ENCODE measurements at places on chromosomes 4 and X.

DNA sequence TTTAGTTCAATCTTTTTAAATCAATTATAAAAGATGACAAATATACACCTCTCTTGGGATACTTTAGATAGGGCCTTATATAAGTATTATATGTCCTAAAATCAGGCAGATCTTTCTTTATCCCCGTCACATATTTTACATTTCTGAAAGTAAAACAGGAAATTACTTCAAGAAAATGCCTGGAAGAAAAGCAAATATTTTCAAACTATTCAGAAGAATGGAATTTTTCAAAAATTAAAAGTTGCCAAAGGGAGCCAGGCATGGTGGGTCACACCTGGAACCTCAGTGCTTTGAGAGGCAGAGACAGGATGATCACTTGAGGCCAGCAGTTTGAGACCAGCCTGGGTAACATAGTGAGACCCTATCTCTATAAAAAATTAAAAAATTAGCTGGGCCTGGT is 34.4 kb downstream of the MGARP start:
- peak; percentile 39 for DNase-seq

GRCh38 chr4:61473306-61473705 is 273.2 kb downstream of the ADGRL3 start:
- DNase-seq, result no peak

DNA sequence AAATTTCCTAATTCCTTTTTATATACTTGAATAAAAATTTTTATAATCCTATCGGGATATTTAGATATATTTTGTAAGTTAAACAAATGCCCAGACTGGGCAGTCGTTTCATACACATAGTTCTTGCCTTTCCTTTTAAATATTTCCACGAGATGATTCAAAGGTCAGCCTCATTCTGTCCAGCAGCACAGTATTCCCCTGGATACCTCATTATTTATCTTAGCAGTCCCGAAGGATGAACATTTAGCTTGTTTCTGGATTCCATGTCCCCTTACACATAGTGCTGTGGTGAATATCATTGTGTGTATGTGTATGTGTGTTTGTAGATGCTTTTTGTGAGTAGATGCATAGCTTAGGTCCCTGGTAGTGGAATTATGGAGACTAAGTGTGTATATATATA is 38.3 kb downstream of the RAPGEF2 start:
- peak; percentile 32 for DNase-seq

GRCh38 chr4:173493041-173493440 is 37.0 kb downstream of the HAND2 start:
- DNase-seq, result no peak

DNA sequence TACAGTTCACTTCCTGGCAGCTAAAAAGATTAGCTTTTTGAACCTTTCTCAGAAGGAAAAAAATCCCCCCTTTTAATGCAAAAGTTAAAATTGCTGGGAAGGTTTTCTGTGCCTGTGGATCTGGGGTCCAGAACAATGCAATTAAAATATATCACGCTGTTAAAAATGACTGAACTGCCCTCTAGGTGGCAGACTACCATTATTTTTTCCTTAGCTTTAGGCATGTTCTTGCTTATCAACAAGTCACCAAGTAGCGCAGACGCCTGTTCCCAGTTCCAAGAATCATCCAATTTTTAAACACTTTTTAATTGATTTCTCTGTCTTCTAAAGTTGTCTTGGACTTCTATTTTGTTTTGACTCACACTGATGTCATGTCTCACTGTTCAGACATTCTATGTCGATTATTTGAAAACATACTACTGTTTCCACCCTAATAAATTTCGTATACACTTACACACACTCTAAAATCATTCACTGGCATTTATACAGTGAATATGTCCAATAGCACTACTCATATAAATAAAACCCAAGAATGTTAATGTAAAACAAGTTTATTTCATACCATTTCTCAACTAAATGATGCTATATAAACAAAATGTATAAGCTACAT is 661.6 kb downstream of the RAPGEF2 start:
- DNase-seq, result peak; percentile 85

DNA sequence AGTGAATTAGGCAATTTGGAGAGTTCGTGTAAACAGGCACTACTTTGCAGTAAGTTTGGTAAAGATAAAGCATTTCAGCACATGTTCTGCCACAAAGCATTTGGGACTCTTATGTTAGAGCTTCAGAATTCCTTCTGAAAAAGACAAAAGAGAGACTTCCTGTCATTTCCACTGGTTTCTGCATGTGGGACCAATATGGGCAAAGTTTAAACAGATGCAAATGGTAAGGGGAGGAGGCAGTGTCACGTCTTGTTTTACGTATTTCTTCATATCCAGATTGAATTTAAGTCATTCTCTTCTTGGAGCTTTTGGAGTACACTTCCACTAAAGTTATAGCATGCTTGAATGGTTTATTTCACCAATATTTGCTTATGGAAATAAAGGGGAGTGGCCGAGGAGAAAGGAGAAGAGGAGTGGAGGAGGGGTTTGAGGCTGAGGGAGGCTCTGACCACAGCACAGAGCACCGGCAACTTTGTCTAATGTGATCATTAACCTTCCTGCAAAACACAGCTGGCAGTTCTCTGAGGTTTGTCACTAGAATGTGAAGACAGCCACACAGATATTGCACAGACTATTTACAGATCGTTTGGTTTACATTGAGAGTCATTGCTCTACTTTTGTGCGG is at the start of gene APELA:
TSS of gene APELA (plus strand) at position 479 of the 625 bp plus-strand sequence. CDS start 154 bp downstream, outside the sequence.
- DNase-seq, result no peak

GRCh38 chrX:71056867-71057266 is 11.3 kb downstream of the SNX12 start:
- no peak for DNase-seq

- no peak for DNase-seq
Measured at GRCh38 chr4:85610450-85610849, 135.5 kb downstream of the ARHGAP24 start.

GRCh38 chr4:4919927-4920326 is 60.5 kb downstream of the MSX1 start:
- DNase-seq, result no peak

- no peak for DNase-seq
Measured at GRCh38 chrX:128106630-128107029, 54.4 kb upstream of the ACTRT1 start.

- DNase-seq, result peak; percentile 37
Measured at GRCh38 chr4:173477016-173477415, 53.0 kb downstream of the HAND2 start.

DNA sequence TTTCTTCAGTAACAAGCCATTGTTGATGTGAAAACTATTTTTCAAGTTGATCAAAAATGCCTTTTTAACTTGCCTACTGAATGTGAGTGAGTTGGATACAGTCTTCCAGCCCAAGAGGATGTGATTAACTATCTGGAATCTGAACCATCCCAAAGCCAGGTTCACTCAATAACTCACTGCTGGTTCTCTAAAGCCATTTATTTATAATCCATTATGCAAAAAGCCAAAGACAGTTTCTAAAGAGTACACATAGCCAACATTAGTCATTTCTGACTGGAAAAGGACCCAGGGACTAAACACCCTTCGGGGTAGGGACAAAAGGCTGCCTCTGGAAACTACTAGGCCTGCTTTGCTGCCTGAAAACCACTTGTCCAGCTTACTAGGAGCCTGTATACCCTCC is 109.6 kb downstream of the SHROOM4 start:
- no peak for DNase-seq

DNA sequence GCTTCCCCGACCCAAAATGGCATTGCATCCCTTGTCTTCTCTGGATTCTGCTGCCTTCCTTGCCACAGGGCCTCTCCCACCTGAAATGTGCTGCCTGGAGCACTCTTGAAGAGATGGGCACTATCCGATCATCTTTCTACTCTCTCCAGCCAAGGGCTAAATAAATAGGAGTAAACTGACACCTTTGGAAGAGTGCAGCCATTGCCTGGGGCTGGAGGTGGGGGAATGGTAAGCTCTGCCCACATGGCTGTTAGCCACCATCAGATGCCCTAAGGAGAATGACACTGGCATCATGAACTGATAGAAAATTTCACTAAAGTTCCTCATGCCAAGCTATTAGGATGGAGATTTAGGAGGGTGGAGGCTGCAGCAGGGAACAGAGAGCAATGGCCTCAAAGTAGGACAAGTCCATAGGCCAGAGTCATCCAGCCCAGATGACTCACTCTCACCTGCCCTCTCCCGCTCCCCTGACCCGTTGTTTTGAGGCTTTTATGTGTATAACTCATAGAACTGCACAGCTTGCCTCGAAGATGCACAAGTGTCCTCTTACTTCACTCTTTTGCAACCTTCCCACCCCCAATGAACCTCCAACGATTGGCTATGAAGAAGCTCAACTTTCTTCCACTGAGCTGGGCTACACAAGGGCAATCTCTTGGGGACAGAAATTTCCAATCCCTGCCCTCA is 822 bp upstream of the PFKFB1 start:
- DNase-seq, result no peak

DNA sequence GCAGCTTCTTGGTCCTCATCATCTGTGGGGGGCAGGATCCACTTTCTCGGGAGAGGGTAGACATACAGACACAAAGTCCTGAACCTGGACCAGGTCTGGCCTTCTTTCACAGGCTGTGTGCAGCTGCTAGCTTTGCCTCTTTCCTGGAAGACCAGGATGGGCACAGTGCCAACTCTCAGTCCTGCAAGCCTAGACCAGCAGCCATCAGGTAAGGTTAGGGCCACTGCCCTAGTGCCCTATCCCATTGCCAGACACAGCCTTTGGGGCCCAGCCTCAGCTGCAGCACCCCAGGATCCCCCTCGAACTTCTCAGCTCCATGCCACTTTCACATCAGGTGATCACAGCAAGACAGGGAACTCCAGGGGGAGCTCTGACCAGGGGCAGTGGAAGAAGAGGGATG is 38.4 kb downstream of the ZNF185 start:
- no peak for DNase-seq

DNA sequence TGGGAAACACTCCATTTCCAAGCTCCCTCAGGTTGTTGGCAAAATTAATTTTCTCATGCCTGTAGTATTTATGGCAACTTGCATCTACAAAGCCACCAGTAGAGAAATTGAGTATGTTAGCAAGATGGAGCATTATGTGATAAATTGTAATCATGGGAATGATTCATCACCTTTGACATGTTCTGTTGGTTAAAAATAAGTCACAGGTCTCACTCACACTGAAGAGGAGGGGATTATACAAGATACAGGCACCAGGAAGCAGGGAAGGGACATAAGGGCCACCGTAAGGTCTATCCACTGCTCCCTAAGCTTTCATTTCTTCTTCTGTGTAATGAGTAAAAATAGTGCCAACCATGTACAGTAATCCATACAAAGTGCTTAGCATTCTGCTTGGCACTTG is 313.0 kb downstream of the GBA3 start:
- DNase-seq, result no peak

DNA sequence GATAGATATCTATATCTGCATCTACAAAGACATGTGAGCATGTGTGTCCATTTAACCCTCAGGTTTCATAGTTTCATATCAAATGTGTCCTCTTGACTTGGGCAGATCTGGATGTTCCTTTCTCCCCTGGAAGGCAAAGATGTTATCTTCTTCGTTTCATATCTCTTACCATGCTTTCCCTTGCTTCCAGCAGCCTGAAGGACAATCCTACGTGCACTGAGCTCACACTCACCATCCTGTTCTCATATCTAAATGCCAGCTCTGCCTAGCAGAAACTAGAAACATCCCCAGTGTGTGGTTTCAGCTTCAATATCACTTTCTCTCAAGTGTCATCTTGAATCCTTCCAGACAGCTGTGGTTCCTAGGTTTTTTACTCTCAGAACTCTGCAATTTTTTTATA is 66.2 kb downstream of the ZAR1 start:
- DNase-seq, result no peak

DNA sequence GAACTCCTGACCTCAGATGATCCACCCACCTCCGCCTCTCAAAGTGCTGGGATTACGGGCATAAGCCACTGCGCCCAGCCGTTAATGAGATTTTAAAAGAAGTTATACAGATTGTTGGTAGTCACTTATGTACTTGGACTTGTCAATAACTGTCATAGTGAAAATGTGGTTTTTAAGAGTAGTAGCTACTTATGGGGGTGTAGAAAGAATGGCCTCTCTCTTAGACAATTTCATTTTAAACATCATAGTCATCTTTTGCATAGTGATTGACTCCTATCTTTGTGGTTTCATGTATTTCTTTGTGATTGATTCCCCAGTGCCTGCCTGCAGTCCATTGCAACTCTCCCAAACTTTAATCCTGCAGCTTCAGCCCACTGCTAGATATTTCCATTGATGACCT is 17.4 kb downstream of the FAM199X start:
- DNase-seq, result no peak

DNA sequence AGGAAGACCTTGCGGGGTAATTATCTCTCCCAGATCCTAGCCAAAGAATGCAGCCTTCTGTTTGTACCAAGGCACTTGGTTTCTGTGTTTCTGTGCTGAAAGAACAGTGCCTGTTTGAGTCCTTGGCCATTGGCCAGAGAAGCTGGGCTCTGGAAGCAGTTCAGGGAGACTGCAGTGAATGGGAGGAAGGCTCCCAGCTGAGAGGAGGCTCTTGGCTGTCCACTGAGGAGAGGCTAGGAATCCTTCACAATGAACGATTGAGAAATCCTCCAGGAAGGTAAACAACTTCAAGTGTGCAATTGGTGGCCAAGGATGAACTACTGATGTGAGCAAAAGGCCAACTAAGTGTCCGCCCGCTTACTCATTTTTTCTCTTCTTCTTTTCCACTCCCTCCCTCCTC is 61.3 kb downstream of the HS3ST1 start:
- peak; percentile 84 for DNase-seq

DNA sequence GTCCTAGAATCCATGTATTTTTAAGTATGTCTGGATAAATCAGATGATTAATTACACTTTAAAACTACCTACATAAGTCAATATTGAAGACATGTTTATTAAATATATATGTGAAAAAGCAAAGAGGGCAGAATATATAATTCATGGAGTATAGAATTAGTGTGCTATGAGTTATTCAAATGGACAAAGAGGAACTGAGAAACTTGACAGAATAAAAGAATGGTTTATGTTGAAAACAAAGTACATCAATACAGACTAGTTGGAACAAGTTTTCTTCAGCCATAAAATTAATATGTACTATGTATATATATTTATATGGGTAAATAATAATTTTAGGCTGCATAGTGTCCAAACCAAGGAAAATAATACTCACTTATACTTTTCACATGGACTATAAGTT is 173.5 kb downstream of the NPFFR2 start:
- no peak for DNase-seq

DNA sequence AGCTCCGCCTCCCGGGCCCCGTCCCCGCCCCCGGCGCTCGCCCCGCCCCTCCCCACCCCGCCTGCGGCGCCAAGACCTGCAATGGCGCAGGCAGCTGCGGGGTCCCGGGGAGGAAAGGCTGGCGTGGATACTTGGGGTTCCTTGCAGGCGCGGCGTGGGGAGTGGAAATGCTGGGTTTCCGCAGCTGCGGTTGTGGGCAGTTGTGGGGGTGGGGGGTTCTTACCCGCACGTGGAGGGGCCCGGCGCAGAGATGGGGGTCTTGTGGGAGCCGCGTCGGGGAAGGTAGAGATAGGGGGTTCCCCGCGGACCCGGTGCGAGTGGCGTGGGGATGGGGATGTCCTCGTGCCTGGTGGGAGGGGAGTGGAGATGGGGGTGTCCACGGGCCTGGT is 680 bp upstream of the ASMTL start:
- DNase-seq, result no peak

GRCh38 chr4:7526491-7526890 is 91.8 kb upstream of the PSAPL1 start:
- DNase-seq, result no peak

GRCh38 chr4:6367371-6367851 is 97.8 kb downstream of the WFS1 start:
- DNase-seq, result no peak

GRCh38 chr4:75158451-75158850 is 225.5 kb downstream of the PARM1 start:
- DNase-seq, result no peak

- DNase-seq, result no peak
Measured at GRCh38 chr4:186296481-186296880, 30.5 kb downstream of the F11 start.

Data from astrocyte of the spinal cord (primary cell).